ENCODE measurements at places on chromosomes 2 and 18.

DNA sequence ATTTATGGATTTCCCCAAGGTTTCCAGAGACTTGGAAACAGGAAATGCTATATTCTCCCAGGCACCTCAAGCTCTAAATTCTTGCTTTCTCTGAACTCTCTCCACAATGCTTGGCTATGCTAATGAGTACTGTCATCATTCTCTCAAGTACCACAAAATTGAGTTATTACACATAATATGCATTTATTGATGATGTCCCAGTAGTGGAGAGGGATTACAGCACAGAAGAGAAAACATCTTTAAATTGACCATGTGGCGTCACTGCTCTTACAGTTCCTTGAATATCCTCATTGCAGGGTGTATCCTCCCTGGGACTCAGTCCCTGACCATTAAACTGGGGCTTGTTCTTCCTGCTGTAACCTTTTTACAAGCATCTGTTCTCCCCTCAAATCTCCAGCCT is 681.1 kb upstream of the FANCL start:
- no peak for DNase-seq

GRCh38 chr2:207930747-207931146 is 94.6 kb downstream of the PLEKHM3 start:
- no peak for DNase-seq

GRCh38 chr18:1846640-1847039 is 724.7 kb downstream of the METTL4 start:
- DNase-seq: peak; percentile 64

DNA sequence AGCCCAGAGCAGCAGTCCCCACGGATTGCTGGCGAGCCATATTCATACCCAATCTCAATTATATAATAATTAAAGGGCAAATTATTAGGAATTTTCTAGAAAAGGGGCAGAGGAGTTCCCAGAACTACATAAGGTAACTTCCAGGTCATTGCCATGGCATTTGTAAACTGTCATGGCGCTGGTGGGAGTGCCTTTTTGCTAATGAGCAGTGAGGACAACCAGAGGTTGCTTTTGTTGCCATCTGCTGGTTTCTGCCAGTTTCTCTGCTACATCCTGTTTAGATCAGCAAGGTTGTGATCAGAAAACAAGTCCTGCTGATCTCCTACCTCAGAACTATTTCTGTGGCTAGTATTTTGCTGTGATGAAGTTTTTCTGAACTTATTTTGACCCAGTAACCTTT is 159.8 kb upstream of the PIEZO2 start:
- DNase-seq: peak; percentile 36

DNA sequence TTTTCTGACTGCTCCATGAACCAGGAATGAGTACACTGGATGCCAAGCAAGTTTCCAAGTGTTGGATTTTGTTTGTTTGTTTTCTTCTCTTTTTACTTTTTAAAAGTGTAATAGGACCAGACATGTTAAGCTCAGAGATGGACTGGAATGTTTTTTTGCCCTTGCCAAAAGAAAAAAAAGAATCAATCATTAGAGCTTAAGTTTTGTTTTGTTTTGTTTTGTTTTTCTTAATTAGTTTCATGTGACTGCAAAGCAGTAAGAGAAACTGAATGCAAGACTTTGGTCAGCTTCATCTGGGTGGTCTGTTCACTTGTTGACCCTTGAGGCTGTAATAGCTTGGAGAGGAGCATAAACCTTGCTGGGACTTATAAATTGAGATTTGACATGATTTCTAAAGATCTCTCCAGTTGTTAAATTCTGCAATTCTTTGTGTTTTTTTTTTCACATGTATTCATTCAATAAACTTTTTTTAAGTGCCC is 42.4 kb upstream of the SLC1A4 start:
- DNase-seq: no peak

GRCh38 chr18:36315736-36316135 is 18.2 kb downstream of the FHOD3 start:
- DNase-seq: peak; percentile 79

DNA sequence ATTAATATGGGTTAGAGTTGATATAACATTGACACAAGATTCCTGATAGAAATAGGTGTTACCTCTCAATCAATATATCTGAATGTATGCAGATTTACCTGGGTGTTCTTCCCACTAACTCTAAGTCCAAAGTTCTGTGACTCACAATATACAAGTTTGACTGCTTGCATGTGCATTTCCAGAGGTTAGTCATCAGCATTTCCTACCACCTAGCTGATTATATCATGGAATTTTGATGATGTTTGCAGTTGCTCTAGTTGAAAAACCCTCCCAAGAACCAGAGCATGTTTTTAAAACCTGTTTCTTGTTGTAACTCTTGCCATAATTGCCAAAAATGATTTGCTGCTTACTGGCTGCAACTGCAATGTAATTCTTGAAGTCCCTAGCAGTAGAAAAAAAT is 15.0 kb upstream of the DSG1 start:
- DNase-seq: no peak

- no peak for DNase-seq
Observed at GRCh38 chr2:218694405-218695145, 16.1 kb upstream of the TTLL4 start.

DNA sequence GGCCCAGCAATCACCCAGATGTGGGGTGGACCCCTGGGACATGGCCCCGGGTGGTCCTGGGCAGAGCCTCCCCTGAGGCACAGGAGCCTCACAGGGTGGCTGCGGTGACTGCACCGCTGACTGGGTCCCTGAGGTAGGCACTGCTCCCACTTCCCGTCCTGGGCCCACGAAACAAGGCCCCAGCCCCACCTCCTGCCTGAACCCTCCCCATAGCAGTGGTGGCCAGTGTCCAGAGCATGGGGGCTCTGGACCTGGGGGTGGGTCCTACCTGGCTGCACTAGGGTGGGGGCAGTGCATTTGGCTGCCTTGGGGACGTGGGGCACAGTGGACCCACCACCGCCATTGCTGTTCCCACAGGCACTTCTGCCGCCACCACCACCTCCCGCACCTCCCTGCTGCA is 39.4 kb downstream of the TDRD15 start:
- DNase-seq: no peak

GRCh38 chr2:161028581-161028980 is 131.6 kb upstream of the TANK start:
- DNase-seq: no peak

GRCh38 chr2:212998626-212999359 is 152.6 kb downstream of the IKZF2 start:
- DNase-seq: peak; percentile 13

- no peak for DNase-seq
Observed at GRCh38 chr2:179247318-179248023, 17.2 kb downstream of the SESTD1 start.

GRCh38 chr2:238979636-238980035 is 131.8 kb downstream of the TWIST2 start:
- DNase-seq: no peak

DNA sequence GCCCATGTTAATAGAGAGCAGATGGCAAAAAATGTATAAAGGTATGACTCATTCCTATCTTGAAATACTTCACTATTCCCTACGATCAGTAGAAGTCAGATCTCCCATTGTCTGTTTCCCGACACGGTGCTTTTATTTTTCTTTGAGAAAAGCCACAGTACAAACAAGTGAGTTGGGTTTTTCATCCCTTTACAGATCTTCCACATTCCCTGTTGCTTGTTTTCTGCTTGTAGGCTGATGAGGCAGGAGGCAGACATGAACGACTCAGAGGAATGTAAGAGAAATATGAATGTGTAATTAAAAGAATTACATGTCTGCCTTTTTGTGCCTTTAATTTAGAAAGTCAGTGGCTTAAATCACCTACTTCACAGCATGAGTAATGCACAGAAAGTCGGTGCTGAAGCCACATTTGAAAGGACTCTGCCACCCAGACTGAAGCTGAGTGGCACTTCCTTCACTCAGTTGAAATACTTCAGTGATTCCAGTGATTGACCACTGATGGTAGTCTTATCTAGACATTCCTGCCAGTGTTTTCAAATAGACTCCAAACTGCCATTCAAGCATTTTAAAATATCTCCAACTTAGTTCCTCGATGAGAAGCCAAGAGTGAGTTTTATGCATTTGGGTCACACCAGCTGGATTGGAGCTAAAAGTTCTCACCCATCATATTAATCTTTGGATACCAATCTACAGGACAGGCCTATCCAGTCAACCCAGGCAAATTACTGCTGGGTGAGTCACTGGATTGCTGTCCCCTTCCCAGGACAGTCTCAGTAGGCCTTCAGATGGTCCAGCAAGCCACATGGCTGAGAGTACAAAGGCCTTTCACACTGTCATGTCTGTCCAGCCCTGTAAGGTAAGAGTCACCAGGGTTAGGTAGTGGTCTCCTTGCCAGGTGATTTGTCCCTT is 79.0 kb downstream of the COLEC12 start:
- peak; percentile 86 for DNase-seq

GRCh38 chr18:70578480-70578879 is 289.6 kb downstream of the SOCS6 start:
- no peak for DNase-seq

DNA sequence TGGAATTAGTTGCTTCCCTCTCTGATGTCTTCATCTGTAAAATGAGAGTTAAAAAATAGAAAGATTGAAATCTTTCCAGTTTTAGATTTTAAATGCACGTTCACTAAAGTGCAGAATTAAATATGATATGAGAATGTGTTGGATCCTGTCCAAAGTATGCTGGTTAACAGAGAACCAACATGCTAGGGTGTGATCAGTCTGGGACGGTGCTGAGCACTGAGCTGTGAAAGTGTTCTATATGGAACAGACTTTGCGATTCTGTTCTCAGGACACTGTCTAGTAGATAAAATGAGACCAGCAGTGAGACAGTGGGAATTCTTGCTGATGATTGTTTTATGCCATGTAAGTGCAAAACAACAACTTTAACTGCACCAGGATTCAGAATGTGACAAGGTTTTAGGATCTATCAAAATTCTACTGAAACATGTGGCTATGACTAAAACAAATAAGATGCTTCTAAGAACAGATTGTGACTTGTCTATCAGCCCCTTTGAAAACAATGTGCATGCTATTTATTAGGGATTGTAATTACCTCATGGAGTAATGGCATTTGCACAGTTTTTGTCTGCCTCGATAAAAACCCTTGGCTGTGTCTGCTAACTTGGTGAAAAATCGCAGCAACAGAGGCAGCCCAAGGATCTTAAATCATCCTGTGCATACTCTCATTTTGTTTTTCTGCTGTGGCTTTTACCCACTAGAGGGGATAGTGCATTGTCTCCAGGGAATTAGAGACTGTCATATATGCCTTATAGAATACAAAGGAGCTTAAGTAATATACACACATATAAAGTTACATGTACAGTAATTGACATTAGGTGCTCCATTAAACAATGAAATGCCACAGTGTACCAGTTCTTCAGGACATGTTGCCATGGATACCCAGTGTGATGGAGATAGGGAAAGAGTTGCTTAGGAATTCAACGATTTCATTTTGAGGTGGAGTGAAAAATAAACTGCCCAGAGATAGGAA is 55.1 kb downstream of the MAP3K20 start:
- no peak for DNase-seq

- DNase-seq: no peak
Observed at GRCh38 chr2:43421194-43421593, 174.6 kb downstream of the THADA start.

- DNase-seq: no peak
Observed at GRCh38 chr18:58355243-58355642, 273.6 kb downstream of the ALPK2 start.

- no peak for DNase-seq
Observed at GRCh38 chr2:182101263-182101662, 115.6 kb downstream of the PPP1R1C start.

DNA sequence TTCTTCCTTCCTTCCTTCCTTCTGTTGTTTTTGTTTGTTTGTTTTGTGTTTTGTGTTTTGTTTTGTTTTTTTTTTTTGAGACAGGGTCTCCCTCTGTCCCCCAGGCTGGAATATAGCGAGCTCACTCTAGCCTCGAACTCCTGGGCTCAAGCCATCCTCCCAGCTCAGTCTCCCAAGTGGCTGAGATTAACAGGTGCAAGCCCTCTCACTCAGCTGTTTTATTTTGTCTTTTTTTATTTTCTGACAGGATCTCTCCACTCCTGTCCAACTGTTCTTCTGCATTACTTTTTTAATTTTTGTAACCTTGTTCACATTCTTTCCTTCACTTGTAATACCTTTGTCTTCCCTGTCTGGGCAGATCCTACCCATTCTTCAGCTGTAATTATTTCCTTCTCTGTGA is 23.6 kb downstream of the MAP3K20 start:
- no peak for DNase-seq

DNA sequence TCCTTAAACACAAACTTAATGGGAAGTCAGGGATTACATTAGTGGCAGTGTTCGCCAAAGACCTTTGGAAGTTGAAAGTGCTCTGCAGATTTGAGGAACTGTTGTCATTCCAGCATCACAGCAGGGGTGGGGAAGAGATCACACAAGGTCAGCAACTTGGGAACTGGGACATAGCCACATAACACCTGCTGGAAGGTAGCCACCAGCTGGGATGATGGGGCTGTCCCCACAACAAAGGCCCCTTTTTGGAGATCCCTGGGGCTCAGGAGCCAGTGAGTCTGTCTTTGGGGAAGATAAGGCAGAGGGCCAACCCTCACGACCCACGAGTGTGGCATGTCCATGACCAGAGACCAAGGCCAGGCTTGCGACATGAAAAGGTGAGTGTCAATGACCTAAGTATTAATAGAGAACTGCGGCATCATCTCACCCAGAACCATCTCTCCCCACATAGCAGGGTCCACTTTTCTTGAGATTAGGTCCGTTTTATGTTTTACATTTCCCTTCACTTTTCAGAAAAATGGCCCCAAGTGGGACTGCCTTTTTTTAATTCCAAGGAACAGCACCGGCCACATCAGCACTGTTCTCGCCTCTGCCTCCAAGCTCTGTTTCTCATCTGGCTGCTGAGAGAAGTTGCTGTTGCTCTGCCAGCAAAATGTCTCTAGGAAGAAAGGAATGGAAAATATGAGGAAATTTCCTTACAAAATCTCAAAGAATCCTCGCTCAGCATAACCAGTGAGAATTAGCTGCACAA is 106.9 kb downstream of the GFPT1 start:
- no peak for DNase-seq

DNA sequence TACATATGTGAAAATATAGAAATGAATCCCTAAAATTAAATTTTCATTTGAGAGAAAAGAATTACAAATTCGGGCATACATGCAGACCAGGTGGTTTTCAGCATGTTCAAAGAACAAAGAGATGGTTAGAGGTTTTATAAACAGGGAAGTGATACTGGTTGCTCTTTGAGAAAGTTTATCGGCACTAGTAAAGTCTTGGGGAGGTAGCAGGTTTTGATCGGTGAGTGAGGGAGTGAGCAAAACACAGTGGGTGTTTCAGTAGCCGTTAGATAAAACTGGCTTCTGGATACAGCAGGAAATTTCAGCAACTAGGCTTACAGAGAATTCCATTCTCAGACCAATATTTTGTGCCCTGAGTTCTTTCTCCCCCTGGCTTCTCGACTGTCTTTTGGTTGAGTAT is 51.1 kb downstream of the DSC3 start:
- no peak for DNase-seq

GRCh38 chr2:176419591-176420071 is 150.4 kb downstream of the MTX2 start:
- peak; percentile 85 for DNase-seq
